ENCODE measurements at places on chromosomes 3 and 15.

DNA sequence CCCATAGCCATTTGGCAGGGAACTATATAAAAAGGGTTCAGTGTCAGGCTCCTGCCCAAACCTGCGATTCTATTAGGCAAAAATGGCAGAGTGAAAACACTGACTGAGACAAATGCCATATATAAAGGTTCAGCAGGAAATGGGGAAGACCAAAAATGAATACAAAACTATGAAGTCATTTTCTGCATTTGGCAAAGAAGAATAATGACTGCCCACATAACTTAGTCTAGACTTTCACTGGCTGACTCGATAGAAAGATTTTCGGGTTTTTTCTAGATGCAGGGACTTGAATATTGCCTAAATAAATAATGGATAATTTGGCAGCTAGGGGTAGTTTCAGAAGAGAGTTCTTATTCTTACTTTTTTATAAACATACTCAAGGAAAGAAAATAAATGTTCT lies 178.0 kb downstream of the TPRG1 start:
- DNase-seq = no peak

- peak; percentile 11 for DNase-seq
Measured at GRCh38 chr15:67998599-67999133, 55.4 kb upstream of the PIAS1 start.

DNA sequence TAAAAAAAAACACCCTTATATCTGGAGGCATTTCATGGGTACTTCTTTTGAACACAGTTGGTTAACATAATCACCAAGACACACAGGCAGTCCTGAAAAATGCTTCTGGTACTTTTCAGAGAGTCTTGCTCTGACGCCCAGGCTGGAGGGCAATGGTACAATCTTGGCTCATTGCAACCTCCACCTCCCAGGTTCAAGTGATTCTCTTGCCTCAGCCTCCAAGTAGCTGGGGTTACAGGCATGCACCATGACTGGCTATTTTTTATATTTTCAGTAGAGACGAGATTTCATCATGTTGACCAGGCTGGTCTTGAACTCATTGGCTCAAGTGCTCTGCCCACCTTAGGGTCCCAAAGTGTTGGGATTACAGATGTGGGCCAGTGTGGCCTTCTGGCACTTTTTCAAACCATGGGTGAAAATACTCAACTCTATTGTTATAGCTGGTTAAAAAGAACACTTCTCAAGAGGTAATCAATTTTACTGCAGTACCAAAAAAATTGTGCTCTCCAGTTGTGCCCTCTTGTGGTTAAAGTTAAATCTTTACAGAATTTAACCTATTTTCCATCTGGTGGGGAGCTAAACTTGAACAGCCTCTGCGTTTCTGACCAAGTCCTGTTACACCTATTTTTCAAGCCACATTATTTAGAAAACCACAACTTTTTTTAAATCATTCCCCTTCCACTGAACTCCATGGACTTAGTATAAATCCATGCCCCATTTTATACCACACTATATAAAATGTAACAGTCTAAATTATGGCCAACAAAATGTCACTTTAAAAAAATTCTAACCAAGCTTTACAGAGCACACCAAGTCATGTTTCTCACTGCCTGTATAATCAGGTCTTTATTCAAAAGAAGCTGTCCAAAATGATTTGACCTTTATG lies 1.2 kb upstream of the SNAPC5 start:
- no peak for DNase-seq

DNA sequence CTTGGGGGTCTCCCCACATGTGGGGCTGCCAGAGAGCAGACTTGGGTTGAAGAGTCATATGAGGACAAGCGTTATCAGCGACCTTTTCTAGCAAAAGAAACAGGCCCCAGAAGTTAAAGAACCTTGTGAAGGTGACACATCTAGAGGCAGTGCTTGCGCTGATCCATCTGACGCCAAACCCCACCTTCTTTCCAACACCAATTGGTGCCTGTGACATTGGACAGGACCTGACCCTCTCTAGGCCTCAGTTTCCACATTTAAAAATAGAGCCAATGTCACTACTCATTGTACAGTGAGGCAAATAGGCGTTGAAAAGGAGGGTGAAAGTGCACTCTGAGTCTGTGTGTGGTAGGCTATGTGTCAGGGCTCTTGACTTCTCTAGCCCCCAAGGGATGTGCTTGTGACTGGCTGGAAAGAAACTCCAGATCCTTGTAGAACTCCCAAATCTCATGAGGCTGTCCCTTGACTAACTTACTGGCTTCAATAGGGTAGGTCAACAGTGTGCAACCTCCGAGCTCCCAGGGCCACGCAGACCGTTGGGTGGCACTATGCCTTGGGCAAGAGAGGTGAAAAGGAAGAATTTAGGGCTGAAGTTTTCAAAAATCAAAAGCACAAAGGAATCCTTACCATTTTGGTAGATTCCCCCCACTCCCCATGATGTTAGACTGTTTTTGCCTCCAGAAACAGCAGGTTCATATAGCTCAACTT lies 666 bp upstream of the FAM219B start:
- DNase-seq = no peak

- DNase-seq = peak; percentile 43
Measured at GRCh38 chr3:196569003-196569516, 600 bp downstream of the FBXO45 start.

DNA sequence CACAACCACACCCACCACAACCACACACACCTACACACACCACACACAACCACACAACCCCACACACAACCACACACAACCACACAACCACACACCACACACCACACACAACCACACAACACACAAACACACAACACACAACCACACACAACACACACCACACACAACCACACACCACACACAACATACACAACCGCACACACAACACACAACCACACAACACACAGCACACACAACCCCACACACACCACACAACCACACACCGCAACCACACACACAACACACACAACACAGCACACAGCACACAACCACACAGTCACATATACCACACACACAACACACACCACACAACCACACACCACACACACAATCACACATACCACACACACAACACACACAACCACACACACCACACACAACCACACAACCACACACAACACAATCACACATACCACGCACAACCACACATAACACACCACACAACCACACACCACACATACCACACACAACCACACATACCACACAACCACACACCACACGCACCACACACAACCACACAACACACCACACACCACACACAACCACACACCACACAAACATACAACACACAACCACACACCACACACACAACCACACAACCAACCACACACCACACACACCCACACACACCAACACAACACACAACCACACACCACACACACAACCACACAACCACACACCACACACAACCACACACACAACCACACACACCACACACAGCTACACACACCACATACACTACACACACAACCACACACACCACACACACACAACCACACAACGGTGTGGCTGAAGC lies 23.7 kb downstream of the CPN2 start:
- no peak for DNase-seq

GRCh38 chr3:131782751-131783150 lies 252.1 kb downstream of the CPNE4 start:
- no peak for DNase-seq

DNA sequence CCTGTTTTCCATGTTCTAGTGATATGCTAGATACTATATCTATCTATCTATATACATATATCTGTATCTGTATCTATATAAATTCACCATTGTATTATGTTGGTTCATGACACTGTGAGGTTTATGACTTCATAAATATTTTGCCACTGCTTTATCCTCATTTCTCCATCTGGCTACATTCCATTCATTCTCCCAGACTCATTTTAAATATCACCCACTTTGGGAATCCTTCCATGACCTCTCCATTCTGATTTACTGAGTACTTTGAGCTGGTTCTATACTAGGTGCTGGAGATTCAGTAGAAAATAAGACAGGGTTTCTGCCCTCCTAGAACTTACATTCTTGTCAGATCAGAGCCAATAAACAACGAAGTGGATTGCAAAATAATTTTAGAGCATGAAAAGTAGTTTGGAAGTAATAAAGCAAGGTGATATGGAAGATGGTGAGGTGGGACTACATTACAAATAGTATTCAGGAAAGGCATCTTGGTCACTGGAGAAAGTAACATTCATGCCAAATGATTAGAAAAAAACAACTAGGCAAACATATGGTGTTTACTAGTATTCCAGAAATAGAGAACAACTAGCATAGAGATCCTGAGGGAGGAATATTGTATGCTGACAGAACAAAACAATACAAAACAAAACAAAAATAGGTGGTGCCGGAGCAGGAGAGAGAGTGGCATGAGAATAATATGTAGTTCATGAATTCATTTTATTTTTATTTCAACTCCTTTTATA lies 11.6 kb upstream of the PLSCR4 start:
- DNase-seq = no peak

DNA sequence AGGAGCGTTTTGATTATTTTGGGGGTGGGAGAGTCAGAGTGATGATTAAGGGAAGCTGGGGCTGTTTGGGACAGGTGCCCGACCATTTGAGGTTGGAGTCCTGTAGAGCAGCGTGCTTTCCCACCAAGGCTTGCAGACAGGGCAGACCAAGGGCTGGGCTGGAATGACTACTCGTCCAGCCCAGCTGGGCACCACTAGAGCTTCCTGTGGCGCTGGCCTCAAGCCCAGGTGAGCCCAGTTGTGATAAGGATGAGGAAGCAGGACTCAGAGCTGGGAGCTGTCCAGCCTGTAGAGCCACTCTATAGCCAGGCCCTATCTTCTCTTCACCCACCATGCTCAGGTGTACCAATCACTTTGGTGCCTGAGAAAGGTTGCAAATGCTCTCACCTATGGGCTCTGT lies 75.8 kb upstream of the ACAN start:
- DNase-seq = no peak

DNA sequence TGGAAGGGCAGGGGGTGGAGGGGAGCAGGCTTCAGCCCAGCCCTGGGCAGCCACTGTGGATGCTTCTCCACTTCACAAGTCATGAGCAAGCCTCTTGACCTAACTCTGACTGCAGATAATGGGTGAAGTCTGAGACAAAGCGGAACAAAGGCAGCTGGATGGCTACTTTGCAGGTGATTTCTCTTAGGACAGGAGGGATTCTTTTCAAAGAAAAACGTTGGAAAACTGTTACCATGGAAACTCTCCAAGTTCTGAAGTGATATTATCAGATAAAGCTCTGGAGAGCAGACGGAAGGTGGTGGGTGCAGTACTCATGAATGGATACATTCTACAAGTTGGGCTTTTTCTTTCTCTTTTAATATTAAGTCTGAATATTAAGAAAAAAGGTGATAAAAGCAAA lies 254.2 kb upstream of the SLCO3A1 start:
- DNase-seq = no peak

DNA sequence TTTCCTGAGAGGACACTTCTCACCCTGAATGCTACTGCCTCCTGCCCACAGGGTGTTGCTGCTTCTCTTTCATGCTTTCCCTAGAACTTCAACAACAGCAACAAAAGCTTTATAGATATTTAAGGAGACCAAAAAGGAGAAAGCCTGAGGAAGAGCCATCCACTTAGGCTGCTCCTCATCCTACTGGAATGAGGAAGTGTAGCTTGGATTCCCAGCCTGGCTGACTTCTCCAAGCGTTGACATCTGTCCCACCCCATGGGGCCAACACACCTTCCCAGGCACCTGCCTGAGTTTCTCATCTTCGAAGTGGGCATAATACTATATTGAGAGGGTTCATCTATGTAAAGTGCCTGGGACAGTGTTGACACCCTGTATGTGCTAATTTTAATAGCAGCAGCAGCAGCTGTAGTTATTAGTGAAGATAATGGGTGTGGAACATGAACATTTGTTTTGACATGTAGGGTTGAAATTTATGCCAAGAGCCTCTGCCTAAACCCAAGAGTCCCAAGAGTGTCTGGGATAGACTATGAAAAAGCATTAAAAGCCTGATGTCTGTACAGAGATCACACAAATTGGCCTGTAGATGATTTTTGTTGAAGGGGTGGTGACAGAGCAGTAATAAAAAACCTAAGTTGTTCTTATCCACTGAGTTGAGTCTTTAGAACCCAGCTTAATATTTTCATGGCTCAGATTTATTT lies 96.5 kb upstream of the PIAS1 start:
- no peak for DNase-seq

DNA sequence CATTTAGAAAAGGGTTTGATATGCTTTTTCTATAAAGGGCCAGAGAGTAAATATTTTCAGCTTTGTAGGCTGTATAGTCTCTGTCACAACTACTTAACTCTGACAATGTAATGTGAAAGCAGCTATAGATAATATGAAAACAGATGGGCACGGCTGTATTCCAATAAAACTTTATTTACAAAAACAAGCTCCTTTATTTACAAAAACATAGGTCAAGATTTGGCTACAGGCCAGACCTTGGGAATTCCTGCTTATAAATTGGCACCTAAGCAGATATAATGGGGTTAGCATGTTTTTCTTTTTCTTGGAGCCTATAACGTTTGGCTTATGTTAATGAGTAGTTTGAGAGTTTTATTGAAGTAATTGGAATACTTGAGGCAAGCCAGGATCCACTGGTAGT lies 119.4 kb upstream of the CGNL1 start:
- DNase-seq = no peak

DNA sequence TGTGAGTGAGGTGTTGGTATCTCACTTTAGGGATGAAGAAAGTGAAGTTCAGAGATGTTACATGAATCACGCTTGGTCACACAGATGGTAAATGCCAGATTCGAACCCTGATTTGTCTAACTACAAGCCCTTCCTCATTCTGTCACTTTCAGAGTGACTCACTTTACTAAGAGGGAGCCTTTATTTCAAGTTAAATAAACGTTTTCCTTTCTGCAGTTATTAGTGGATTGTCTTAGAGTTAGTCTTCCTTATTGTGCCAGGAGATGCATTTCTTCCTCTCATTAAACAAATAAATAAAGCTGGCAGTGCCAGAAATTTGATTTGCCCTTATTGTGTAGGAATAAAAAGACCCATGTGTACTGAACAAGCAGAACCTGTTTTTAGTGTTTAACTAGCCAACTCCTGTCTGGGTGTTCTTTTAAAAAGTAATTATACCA lies 162.5 kb downstream of the AKAP13 start:
- peak; percentile 68 for DNase-seq

DNA sequence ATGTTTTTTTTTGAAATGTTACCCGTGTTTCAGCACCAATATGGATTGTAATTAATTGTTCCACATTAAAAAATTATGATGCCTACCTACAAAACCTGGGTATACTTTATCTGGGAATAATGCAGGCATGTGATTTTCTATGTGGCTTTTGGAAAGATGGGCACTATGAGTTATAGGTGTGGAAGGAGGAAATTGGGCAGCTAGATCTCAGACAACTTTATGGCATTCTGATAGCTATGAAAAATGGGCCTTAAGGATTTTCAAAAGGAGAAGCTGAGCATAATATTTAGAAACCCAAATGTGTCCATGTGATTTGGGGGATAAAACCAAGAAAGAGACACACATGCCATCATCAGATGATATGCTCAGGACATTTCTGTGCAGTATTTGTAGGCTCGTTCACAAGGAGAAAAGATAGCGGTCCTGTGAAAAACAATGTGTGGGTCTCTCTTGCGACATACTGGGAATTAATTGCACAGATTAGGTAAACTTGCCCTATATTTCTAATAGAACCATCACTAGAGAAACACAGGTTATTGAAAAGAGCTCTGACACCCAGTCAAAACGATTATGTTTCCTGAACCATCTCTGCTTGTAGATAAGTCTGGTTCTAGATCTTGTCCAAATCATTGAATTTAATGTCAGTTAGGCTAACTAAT lies 35.3 kb downstream of the ARPP21 start:
- DNase-seq = no peak

GRCh38 chr3:146834917-146835316 lies 229.8 kb upstream of the PLSCR5 start:
- DNase-seq = no peak

All from prostate gland (tissue), 2 donors.